ENCODE measurements at places on chromosomes 13 and 19.
A peak's percentile ranks its signal among the peaks of the same experiment; 100 is the strongest.

DNA sequence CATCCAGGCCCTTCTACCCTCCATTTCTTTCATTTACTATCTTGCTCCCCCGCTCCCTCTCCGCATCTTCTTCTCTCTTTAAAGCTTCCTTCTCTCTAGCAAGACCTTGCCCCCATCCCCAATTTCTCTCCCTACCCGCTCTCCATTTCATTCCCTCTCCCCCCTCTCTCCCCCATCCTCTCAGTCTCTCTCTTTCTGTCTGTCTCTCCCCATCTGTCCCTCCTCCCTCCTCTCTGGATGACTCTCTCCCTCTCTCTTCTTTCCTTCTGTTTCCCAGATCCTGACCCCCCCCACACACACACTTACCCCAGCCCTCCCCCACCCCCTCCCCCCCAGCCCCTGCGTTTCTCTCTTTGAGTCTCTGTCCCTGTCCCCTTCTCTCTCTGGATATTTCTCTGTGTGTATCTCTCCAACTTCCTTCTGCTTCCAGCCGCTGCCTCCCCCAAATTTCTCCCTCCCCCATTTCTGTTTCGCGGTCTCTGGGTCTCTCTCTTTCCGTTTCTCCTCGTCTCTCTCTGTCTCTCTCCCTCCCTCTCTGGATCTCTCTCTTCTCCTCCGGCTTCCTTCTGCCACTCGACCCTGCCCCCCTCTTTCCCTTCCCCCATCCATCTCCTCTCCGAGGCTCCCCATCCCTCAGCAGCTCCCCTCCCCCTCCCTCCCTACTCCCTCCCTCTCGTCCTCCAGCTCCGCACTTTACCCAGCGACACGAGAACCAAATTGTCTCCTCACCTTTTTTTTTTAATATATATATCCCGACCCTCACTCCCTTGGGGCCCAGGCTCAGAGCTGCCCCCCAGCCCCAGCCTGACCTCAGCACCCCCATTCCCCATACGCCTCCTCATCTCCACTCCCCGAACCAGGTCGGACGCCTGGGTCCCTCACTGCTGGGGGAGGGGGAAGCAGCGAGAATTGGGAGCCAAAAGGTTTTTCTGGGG is 3.6 kb upstream of the CACNG8 start:
- DNase-seq: no peak

GRCh38 chr19:2986951-2987524 is 9.7 kb downstream of the TLE6 start:
- DNase-seq: no peak

DNA sequence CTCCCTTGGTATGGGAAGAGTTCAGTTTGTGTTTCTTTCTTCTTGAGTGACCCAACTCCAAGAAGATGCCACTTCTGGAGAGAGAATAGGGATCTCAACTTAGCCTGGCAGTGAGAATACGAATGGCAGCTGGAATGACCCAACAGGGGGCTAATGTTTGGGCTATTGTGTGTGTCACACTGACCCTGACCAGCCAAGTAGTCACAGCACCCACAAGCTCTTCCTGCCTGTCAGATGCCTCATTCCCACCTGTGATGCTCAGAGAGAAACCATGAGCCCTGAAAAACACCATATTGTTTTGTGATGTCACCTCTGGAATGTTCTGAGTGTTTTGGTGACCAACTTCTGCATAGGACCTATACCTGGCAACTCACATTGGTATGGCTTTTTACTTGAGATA is at the start of gene CBY2:
TSS of gene CBY2 (plus strand) at position 233 of the 400 bp plus-strand sequence. CDS start at position 304, 71 bp downstream.
- DNase-seq: no peak

GRCh38 chr19:58325311-58326022 is 1.3 kb upstream of the ZSCAN22 start:
- no peak for DNase-seq

- DNase-seq: no peak
Measured at GRCh38 chr13:93180356-93180969, 46.1 kb upstream of the GPC6 start.

DNA sequence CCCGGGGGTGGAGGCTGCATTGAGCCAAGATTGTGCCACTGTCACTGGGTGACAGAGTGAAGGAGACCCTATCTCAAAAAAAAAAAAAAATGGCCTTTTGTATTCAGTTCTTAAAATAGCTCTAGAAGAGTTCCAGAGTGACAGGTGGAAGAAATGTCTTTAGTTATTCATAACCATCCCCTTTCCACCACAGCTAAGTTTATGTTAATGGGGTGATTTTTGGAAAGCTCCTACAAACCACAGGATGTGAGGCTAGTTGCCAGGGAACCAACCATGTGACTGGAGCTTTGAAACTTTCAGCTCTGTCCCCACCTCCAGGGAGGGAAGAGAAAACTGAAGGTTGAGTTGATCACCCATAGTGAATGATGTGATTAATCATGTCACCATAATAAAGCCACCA is 6.9 kb downstream of the ZNF490 start:
- DNase-seq: peak; percentile 19

- no peak for DNase-seq
Measured at GRCh38 chr13:113315992-113316391, 19.0 kb downstream of the LAMP1 start.

GRCh38 chr13:29270271-29270985 is 325.1 kb downstream of the SLC7A1 start:
- no peak for DNase-seq

DNA sequence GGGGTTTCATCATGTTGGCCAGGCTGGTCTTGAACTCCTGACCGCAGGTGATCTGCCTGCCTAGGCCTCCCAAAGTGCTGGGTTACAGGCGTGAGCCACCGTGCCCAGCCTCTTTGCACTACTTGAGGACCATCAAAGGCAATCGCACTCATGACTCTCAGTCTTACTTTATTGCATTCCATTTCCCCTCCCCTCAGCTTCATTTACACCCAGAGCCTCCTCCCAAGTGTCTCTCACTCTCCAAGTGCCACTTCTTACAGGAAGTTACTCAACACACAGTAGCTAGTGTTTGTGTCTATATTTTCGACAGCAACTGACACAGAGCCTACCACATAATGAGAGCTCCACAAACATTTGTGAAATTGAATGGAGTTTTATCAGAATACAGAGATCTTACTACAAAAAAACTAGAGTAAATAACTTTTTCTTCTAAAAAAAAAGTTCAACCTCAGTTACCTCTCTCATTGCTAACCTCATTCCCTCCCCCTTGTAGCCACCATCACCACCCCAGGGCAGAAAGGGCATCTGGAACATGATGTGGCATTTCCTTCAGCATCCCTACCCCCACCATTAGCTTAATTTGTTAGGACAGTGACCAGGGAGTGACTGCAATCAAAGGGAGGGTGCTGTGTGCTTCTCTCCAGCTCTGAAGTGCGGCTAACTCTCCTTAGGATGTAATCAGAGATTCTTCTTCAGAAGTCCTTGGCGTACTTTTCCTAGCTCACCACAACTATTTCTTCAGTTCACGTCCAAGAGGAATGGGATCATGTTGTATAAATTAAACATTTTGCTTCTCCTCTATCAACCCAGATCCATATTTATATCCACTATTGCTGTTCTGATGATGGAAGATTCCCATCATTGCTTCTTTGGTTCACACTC is 17.0 kb upstream of the RUBCNL start:
- no peak for DNase-seq

DNA sequence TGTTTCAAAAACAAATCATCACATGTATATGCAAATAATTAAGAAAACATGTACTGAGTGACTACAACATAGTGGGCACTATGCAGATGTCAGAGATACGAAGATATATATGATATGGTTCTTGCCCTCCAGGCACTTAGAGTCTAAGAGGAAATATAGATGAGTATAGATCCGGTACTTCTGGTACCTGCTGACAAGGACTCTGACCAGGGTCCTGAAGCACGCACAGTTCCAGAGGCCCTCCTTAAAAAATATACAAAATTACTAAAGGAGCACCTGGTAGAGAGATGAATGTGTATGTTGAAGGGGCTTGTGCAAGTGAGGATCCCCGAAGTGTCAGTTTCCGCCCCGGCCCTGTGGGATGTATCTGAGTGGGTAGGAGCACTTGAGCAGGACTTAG is 31.3 kb downstream of the MTUS2 start:
- DNase-seq: no peak

GRCh38 chr19:18795540-18795939 is 4.4 kb upstream of the COMP start:
- DNase-seq: no peak

DNA sequence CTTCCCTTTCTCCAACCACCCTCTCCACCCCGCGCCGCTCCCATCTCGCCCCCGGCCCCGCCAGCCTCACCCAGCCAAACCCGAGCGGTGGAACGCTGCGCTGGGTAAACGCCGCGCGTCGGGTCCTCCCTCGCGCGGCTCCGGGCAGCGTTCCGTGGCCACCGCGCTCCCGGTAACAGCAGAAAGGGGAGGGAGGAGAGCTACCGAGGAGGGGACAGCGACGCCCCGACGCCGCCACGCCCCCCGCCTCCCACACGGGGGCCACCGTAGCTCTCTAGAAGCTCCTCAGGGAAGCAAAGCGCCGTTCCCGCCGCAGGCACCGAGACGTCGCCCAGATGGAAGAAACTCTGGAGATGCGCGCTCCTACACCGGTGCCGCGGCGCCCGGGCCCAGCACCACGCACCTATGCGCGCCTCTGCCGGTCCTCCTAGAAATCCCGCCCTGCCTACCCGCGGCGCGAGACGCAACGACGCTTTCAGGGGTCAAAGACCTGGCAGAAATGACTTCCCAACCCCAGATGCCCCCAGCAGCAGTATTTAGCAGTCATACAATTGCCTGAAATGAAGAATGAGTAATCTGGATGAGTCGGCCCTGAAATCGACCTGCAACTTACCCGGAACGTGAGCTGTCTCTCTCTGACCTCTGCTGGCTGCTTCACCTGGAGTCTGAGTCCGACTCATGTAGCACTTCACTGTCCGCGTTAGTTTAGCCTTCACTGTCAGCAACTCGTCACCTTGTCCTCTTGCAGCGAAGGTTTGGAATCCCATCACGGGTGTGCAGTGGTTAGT is at the start of gene RUBCNL:
TSS of gene RUBCNL (minus strand) at position 189 of the 788 bp plus-strand sequence. CDS start 14,777 bp downstream, outside the sequence.
- DNase-seq: no peak

DNA sequence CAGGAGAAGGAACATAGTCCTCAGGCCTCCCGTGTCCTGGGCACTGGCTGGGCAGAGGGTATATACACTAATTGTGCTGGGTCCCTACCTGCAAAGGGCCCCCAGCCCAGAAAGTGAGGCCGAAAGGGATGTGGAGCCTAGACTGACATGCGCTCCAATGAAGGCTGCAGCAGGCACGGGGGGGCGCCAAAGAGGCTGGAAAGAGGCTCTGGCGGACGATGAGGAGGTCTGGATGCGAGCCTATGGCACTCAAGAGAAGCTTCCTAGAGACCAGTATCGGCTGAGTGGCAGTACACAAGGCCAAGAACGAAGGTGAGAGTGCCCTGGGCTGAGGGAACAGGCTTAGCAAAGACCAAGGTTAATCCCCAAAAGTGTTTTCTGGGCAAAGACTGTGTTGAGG is 16.6 kb downstream of the VRK3 start:
- no peak for DNase-seq

DNA sequence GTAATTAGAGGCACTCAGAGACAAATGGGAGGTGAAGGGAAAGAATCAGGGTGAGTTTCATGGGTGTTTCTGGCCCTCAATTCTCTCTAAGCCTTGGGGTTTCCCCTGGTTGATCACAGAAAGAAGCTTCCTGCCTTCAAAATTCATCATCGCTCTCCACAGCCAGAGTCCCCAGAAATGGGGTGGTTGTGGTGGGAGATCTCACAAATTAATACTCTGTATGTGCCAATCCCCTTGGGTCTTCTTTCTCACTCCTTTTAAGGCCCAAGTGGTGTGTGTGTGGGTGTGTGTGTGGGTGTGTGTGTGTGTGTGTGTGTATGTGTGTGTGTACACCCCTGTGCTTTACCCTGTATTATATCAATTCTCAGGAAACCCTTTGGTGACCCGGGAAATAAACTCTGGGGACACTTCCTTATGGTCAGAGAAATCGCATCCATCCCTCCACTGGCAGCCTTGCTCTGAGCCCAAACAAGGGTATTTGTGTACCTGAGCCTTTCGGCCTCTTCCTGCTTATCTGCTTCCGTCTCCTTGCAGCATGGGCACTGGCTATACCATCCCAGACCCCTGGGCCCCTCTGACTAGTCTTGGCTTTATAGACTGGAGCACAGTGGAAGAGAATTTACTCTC is 2.8 kb upstream of the FCGBP start:
- DNase-seq: no peak

DNA sequence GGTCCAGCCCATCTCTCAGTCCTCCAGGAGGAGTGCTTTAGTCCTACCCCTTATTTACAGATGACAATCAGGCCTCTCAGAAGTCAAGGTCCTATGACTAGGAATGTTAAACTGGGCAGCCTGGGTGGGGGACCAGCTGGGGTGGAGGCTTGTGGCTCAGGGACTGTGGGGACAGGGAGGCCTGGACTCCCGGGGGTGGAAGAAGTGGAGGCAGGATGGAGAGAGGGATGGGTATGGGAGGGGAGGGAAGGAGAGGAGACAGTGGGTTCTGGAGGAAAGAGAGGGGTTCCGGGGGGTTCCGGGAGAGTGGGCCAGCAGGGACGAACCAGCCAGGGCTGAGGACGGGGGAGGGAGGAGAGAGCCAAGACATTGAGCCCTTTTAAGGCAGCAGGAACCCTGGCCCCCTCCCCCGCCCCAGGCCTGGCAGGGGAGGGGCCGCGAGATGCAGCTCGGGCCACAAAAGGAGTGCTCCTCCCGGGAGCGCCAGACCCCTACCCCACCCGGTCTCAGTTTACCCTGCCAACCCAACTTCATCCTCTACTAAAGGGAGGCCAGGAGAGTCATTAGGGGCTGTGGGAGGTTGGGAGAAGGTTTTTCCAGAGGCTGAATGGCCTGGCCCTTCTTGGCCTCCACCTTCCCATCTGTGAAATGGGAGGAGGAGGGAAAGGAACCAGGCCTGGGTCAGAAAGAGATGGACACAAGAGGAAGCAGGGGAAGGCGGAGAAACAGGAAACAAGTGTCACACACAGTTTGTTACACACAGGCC is 1.7 kb downstream of the DMPK start:
- DNase-seq: no peak

DNA sequence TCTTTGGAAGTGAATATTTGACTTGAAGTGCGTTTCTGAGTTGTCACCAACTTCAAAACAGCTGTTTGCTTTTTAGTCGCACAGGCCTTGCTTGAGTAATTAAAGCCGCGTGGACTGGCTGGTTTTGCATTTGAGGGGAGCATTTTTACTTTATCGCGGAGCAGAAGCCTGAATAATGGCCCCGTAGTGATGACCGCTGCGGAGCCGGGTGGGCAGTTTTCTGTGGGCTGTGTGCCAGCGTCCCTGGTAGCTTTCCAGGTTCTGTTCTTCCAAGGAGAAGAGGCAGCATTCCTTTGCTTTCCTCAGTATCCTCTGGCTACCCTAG is 1.1 kb downstream of the NAA16 start:
- DNase-seq: no peak
